Stimulated activated CD4-positive, alpha-beta T cell treated with anti-CD3 and anti-CD28 coated beads, Interleukin-1b, Interleukin-23, amount 100 ng/mL, for 24 hours (primary cell): ENCODE measurements at places on chromosomes 3 and 15.

- DNase-seq = no peak
Measured at GRCh38 chr3:50624634-50625033, 7.7 kb downstream of the MAPKAPK3 start.

- peak; percentile 19 for DNase-seq
Measured at GRCh38 chr3:135895106-135895733, 70.3 kb upstream of the PPP2R3A start.

GRCh38 chr3:59566481-59566975 lies 516.7 kb upstream of the CFAP20DC start:
- no peak for DNase-seq

GRCh38 chr15:78316283-78317083 lies 17.1 kb upstream of the SKIC8 start:
- no peak for DNase-seq

DNA sequence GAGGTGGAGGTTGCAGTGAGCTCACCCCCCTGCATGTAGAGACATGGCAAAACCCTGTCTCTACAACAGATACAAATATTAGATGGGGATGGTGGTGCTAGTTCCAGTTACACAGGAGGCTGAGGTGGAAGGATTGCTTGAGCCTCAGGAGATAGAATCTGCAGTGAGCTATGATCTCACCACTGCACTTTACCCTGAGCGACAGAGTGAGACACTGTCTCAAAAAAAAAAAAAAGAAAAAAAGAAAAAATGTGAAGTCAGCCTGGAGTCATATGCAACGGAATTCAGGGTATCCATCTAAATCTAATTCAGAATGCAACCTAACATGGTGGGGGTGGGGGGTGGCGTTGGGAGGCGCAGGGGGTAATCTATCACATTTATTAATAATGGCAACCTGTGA lies 37.1 kb upstream of the NR2F2 start:
- DNase-seq = no peak

DNA sequence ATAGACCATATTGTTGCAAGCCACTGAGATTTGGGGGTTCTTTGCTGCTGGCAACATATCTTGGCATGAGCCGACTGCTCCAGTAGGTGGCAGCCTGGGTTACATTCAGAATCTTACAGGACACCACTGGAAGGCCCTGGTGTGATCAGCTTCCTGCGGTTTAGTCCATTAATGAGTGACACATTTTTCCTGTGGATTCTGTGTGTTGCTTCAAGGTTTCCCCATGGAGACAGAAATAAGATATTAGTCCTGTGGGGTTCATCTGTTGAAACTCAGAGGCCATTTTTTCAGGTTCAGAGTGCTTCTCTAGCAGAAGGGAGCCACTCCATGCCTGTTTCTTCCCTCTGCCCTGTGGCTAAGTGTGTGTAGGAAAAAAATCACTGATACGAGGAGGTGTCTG lies 116.2 kb downstream of the MFSD1 start:
- no peak for DNase-seq
